ENCODE measurements at places on chromosomes 13 and 19.

DNA sequence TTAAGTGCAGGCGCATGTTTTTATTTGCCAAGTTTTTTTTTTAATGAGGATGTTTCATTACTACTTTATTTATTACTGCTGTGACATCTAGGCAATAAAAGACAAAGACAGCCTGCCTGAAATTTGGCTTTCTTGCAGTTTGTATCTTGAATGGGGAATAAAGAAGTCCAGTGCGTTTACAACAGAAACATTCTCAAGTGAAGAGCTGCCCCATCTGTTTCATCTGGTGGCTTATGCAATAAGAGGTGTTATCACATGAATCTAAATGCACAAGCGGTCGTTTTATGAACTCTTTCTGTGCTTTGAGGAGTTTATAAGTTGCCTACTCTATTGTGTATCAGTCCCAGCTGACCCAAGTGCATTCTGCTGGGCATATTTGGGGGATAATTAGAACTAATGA, 12.6 kb upstream of the MAB21L1 start:
- DNase-seq = no peak

DNA sequence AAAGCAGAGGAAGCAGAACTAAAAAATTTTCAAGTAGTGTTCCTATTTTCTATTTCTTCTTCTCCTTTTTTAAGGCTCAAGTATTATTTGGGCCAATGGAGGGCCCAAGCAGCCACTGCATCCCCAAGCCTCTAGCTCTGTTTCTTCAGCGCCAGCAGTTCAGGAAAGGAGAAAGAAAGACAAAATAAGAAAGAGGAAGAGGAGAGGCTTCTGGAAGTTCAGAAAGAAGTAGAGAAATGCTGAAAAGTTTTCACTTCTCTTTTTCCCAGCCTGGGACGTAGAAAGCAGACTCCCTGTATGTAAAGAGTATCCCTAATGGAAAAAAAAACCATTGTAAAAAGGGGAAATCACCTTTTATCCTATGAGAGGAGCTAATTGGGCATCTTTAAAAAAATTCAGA, 165.5 kb upstream of the KLF12 start:
- no peak for DNase-seq

GRCh38 chr13:113076681-113077401, 28.8 kb upstream of the F7 start:
- no peak for DNase-seq

DNA sequence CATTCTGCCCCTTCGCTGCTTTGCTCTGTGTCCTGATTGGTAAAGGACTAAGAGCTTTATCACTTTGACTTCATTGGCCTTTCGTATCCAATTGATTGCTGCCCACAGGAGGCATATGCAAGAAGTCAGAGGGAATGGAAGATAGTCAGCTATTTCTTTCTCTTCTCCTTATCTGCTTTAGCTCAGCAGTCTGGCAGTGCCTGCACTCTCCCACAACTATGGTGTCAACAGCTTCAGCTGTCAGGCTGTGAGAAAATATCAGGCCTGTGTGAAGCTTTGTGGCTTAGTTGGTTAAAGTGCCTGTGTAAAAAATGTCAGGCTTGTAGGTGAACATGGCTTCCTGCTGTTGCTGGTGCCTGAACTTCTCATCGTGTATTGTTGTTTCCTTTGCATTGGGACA, 243.0 kb downstream of the PCDH17 start:
- DNase-seq = no peak

- DNase-seq = no peak
These were observed 10.6 kb upstream of the HIPK4 start for GRCh38 chr19:40400559-40400958.

DNA sequence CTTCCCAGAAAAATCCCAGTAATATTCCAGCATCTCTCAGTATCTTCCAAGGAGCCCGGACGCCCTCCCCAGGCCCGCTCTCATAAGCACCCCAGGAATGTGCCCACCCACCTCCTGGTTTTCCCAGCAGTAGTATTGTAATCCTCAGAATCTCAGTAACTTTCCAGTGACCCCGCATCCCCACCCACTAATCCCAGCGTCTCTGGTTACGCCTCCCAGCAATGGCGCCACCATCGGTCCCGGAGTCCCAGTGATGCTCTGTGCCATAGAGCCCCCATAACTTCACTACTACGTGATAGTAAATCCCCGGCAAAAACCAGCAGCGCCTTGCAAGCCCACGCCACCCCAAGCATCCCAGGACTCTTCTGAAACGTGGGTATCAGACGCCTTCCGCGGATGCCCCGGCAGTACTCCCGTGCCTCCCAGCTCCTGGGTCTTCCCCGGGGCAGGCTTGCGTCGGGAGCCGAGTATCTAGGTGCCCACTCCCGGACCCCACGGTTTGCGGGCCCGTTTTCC, 928 bp upstream of the PNPLA6 start:
- DNase-seq = no peak
